ENCODE measurements at places on chromosomes 4 and X.
A peak's percentile ranks its signal among the peaks of the same experiment; 100 is the strongest.

DNA sequence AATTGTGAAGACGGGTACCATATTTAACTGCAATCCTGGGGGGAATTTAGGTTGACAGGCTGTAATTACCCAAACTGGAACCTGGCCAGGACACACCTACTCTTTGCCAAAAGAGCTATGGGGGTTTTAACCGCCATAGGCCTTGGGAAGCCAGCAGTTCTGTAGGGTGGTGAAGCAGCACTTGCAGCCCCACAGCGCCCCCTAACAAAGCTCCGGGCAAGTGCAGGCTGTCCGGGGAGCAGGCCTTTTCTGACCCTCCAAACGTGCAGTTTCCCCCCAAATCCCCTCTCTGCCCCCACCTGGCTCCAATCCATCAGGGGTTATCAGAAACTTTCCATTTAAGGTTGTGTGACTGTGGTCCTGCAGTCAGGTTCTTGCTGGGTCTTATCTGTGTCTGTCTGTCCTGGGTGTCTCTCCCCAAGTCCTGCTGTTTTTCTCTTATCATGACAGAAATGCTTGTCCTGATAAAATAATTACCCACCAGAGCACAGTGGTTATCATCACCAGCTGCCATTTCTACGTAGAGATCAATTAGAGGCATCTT, 350.9 kb downstream of the MID1IP1 start:
- peak; percentile 91 for DNase-seq

- peak; percentile 62 for DNase-seq
Observed at GRCh38 chrX:129706400-129707072, 32.2 kb upstream of the XPNPEP2 start.

- no peak for DNase-seq
Observed at GRCh38 chr4:174505892-174506291, 16.4 kb downstream of the HPGD start.

- no peak for DNase-seq
Observed at GRCh38 chr4:65671372-65671771, 1.1 kb upstream of the EPHA5 start.

DNA sequence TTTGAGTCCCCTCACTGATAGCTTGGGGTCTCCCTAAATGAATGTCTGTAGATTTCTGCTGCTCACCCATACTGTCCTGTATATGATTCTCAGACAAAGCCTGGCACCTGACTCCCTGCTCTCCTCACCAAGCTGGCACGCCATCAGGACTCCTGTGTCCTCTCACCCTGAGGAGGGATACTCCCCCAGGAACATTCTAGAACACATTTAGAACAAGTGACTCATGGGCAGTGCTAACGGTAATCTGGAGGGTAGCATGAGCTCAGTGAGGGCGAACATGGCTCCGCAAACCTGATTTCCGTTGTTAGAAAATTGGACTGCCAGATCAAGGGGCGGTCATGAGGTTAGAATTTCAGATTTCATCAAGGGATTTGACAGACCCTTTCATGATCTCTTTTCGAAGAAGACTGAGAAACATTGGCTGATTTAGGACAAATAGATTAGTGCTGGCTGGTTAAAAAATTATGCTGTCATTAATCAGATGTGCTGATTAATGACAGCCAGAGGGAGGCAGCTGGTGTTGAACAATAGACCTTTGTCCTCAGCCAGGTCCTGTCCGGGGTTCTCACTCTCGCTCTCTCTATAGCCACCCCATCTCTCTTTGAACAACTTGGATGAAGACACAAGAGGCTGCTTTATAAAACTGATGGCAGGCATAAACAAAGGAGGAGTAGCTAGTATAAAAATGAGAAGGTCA, 244.3 kb downstream of the PTTG2 start:
- DNase-seq: no peak

GRCh38 chr4:6474053-6474568, 1.7 kb upstream of the PPP2R2C start:
- no peak for DNase-seq

DNA sequence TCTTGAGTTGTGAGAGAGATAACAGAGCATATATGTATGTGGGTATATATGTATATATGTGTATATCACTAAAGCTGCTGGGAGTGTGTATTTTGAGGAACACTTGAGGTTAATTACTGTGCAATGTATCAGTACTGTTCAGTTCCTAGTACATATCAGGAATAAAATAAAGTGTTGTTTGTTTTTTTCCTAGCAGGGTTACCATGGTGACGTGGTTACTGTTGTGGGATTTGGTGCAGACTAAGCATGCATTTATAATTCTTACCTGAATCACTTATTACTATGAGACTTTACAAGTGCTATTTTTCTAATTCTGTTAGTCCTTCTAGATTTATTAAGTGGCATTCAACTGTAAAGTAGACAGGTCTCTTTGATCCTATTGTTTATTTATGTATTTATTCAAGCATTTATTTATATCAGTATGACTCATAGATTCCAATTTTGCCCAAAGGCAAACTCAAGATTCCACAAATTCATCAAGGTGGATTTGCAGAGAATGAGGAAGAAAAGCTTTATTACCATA, 26.9 kb upstream of the BEX4 start:
- DNase-seq: no peak

GRCh38 chr4:128483041-128483440, 195.4 kb upstream of the PGRMC2 start:
- DNase-seq: no peak

DNA sequence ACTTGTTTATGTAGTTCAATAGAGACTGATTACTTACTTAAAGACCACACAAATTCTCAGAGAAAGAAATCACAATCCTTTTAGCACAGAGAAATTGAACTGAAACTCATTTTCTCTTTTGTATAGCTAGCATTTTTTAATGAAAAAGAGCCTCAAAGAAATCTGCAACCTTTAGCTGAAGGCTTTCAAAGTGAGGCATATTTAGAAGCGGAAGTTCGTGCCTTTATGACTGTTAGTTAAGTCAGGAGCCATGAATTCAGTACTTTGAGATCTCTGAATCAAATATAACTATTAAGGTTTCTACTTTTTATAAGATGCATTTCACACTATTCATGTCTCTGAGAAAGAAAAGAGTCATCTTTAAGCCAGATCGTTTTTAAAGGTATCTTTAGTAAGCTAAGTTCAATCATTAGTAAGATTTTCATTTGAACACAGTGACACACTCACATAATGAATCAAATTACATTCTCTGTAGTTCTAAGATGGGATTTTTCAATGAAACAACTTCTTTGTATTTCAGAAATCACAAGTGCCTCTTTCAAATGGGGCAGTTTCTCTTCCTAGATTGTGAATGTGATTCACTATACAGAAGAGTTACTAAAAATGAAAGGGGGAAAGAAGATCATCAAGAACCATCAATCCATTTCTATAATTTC, 61.4 kb downstream of the SMARCA1 start:
- no peak for DNase-seq

- DNase-seq: no peak
Observed at GRCh38 chr4:76250962-76251361, 559 bp upstream of the FAM47E start.

GRCh38 chrX:119728487-119728886, 29.9 kb upstream of the SOWAHD start:
- no peak for DNase-seq

DNA sequence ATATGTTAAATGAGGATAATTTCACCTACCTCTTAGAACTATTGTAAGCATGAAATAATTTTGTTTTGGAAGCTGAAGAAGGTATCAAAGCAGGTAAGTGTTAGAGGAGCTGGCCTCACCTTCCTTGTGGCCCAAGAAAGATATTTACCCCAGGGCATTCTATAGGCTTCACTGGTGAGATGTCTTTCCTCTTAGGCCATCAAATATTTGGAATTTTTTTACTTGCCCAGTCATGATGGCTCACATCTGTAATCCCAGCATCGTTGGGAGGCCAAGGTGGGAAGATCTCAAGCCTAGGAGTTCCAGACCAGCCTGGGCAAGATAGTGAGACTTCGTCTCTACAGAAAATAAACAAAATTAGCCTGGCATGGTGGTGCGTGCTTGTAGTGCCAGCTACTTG, 6.1 kb upstream of the SMS start:
- DNase-seq: no peak

GRCh38 chr4:83255584-83255983, 29.0 kb downstream of the COQ2 start:
- DNase-seq: no peak

GRCh38 chr4:67054896-67055295, 490.4 kb downstream of the CENPC start:
- no peak for DNase-seq

DNA sequence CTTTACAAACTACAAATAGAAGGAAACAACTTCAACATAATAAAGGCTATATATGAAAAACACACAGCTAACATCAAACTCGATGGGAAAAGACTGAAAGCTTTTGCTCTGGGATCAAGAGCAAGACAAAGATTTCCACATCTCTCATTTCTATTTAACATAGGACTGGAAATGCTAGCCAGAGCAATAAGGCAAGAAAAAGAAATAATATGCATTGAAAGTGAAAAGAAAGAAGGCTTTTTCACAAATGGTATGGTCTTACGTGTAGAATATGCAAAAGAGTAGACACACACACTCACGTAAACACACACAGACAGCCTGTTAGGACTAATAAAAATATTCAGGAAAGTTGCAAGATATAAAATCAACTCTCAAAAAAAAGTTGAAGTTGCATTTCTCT, 660.5 kb upstream of the PCDH10 start:
- no peak for DNase-seq

- DNase-seq: peak; percentile 29
Observed at GRCh38 chr4:111854494-111855087, 290.7 kb upstream of the FAM241A start.

- DNase-seq: no peak
Observed at GRCh38 chr4:52869196-52869595, 7.1 kb downstream of the RASL11B start.

GRCh38 chrX:18422325-18422724, 3.1 kb upstream of the CDKL5 start:
- DNase-seq: no peak

DNA sequence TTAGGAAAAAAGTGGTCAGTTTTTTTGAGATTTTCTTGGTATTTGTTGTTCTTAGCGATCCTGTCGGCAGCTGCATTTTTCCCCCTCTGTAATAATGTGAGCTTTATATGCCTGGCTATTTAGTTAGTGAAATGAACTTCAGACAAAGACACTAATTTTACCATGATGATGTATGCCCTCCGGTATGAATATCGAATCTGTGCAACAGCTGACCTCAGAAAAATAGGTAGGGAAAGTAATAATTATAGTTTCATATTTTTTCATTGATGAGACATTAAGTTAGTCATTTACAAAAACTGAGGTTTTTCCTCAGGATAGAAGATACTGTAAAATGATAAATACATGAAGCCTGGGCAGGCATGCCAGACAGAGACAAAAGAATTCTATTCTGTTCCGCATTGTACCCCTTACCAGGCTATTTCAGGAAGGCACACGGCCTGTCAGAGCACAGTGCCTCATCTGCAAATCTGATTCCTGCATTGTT, 155.8 kb downstream of the SHROOM3 start:
- no peak for DNase-seq

DNA sequence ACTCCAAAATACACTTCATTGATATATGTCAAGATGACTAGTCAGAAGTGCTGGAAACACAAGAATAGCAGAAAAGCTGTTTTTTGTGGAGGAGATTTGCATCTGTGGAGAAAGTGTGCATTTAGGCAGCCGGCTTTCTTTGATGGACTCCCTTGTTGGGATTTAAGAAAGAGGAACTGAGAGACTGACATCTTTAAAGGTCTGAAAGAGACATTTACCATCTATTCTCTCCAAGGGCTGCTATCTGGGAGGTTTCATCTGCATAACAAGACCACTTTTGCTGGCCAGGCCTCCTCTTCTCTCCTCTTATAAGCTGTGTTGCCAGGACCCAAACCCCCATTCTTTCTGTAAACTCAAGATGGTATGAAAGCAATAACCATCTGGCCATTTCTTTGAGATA, 1065.0 kb downstream of the NLGN4X start:
- no peak for DNase-seq

DNA sequence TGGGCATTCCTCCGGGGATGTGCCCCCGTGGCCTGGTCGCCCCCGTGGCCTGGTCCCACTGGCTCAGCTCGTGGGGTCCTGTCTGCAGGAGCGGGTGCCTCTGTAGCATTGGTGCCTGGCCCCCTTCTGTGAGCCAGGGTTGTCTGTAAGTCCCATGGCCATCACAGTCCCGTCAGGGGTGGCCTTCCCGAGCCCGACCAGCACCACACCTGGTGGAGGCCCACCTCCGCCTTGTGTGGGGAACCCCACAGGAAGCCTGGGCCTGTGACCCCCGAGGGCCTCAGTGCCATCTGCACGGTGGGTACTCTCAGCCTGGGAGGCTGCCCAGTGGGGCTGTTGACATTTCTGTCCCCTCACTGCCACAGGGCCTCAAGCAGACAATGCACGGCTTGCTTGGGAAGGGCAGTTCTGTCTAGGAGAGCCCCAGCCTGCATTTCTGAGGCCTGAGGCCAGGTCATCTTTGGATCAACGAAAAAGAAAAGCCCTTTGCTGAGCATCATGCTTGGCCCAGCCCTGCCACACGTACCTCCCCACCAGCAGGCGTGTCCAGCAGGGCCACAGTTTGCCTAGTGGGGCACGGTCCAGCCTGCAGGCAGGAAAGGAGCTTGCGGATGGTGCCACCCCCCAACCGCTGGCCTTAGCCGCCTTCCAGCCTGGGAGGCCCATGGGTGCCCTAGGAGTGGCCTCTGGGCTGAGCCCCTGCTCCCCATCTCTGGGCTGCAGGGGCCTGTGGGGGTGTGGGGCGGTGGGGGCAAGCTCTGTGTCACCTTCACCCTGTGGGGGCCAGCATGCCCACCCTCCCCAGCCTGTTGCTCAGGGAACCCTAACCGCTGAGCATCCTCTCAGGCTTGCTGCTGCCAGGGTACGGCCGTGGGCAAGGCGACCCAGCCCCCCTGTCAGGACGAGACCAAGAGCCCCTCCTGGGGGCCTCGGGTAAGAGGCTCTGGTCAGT, 23.2 kb downstream of the NKX1-1 start:
- DNase-seq: no peak

DNA sequence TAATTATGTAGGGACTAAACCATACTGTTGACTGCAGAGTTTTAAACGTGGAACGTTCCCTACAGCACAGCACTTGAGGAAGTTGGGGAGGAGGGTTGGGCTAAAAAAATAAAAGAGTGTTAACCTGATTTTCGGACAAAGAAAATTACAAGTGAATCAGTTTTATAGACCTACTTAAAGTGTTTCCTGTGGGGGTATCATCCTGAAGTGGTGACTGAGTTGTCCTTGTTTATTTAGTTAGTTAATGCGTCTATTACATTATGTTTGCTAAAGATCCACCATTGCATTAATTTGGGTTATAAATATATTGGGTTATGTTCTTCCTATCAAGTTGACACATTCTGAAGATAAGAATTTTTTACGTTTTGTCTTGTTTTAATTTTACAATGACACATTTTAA, 14.7 kb downstream of the UNC5C start:
- DNase-seq: no peak

DNA sequence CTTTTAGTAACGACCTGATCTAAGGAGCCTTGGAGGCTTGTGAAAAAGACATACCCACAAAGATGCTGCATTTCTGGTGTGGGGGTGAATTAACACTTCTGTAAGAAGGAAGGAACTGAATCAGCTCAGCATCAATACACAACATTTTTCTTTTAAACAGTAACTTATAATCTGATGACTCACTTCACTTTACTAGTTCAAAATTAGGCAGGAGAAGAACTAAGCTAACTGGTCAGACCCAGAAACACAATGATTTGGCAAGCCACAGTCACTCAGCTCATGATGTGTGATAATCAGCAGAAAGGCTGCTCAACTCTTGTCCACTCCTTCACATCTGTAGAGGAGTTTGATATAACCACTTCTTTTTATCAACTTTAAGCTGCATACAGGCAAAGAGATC, 4.6 kb downstream of the MMAA start:
- no peak for DNase-seq

Data from COR-L47 (cell line).